Islet precursor cell (in vitro differentiated cells): ENCODE measurements at places on chromosomes 5 and 9.

DNA sequence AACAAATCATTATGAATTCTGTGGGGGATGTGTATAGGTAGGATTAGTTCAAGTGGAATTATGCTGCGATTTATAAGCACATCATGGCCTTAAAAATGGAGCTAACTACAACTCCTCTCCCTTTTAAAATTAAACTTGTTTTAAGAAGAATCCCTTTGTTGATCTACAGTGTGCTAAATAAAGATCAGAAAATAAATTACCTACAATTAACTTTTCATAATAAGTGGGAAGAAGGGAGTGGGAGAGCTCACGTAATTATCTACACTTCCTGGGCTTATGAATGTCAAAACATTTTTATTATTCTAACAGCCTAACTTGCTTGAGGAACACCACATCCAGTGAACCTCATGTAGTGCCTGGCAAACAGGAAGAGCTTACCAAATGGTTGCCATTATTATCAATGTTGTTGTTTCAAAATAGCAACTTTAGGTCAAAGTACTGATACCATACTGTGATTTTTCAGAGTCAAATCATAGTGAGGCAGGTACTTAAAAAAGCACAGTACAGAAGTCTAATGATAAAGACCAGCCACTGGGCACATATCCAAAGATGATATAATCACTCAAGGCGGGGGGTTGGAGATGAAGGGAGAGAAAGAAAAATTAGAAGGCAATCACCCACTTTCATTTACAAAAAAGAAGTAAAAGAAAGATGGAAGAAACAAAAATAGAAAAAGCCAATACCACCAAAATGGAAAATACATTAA lies 174.0 kb downstream of the RAPGEF6 start:
- DNase-seq = no peak

DNA sequence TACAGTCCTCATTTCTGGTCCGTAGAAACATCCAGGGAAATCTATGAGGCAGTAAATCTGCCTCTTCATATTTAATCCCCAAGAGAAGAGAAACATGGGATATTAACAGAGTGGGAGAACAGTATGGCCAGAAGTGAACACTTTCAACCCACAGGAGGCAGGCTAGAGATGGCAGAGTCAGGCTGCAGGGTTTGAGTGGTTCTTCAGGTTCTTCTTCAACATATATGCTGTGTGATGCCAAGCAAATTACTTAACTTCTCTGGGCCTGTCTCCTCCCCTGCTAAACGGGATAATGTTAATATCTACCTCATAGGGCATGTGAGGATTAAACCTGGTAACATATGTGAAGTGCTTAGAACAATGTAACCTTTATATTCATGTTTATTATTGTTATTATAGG lies 321.8 kb downstream of the PSAT1 start:
- DNase-seq = no peak

GRCh38 chr9:116267021-116267420 lies 113.4 kb downstream of the PAPPA start:
- DNase-seq = no peak

DNA sequence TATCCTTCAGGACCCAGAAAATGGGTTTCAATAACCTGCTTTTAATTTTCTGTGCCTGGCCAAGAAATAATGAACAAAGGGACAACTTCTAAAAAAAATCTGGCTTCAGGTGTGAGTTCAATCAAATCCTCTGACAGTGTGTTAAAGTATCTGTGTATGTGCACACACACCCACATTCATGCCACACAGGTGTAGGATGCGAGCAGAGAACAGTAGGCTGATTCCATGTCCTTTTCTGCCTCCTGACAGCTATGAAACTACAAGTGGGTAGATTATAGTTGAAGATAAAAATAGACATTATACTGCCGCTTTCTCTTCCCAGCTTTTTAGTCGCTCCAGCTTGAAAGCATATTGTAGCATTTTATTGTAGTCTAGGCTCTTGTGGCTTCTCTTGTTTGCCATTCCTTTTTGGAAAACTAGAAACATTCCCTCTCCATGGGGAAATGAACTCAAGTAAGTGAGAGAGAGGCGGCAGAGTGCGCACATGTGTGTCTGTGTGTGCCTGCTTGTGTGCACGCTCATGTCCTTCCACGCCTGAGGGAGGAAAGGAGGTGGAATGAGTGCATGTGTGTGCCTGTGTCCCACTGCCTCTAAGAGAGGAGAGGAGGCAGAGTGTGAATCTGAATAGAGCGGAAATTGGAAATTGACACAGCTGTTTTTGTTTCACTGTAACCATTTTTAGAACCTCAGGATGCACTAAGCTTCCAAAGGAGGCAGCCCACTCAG lies 273.0 kb downstream of the ELAVL2 start:
- no peak for DNase-seq

DNA sequence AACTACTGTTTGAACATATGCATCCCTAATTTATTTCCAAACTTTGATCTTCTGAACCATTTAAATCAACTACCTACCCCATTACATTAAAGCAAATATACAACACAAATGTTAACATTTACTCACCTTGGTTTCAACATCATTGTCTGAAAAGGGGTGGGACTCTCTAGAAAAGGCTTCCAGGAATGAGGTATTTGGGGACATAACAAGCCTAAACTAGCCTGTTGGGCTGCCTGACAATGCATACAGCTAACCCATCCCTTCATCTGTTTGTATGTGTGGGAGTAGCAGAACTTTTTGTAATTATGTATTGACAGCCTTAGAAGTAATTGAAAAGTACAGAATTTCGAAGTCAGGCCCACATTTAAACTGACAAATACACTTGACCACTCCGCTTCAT lies 2225.9 kb upstream of the C9orf72 start:
- DNase-seq = no peak

DNA sequence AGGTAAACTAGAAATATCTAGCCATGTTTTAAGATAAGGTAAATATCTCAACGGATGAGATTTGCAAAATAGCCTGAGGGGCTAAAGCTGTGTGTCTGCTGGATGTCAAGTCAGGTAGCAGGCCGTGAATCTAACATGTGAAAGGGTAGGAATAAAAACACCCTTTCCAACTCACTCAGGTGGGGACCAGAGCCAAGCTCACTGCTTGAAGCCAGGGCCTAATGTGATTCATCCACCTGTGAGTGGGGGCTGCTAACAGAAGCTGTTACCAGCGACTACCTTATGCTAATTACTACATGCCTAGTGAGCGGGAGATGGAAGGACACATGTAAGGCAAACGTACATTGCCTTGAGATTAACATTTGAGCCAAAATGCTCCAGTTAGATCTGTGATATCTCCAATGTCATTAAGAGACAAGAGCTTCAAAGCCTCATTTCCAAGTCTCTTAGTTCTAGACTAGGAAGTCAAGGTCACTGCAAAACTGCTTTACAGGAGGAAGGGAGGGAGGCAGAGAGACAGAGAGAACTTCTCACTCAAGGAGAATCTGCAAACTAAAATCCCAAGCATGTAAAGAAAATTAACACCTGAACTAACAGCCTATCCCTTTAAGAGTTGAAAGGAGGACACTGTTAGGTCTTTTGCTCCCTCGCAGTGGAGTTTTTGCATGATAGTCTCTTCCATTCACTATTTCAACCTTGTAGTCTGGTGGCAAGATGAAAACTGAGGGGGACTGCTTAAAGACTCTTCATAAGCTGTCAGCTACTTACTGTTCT lies 141.6 kb upstream of the RPS23 start:
- DNase-seq = no peak

DNA sequence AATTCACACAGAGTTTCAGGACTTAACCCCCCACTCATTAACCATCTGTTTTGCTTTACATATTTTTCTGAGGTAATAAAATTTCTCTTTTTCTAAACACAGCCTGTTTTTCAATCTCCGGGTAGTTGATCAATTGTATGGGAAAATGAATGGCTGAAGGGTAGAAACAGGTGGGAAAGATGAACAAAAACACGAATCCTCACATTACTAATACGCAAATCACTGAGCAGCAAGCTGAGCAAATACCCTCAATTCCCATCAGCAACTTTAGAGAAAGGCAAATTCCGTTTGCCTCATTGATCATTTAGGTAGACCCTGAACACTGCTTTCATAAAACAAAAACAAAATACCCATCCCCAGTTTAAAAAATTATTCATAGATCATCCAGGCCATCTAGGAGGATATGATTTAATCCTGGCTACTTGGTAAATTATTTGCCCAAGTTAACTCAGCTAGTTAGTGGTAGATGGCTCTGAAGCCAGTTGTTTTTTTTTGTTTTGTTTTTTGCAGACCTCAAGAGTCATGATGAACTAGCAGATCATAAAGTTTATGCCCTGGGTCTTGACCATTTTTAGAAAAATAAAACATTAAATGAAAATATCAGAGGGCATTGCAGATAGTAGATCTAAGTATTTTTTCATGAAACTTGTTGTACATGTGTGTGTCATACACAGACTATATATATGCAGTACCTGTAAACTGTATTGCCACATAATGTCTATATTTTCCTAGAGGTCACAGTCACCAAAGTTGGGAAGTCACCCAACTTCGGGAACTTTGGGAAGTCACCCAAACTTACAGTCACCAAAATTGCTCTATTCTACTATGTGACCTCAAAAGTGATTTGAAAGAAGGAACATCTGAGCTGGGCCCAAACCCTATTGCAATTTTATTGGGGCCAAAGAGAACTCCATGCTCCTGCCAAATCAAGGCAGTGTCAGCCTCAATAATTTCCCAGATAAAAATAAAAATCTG lies 1.6 kb upstream of the CD274 start:
- no peak for DNase-seq

DNA sequence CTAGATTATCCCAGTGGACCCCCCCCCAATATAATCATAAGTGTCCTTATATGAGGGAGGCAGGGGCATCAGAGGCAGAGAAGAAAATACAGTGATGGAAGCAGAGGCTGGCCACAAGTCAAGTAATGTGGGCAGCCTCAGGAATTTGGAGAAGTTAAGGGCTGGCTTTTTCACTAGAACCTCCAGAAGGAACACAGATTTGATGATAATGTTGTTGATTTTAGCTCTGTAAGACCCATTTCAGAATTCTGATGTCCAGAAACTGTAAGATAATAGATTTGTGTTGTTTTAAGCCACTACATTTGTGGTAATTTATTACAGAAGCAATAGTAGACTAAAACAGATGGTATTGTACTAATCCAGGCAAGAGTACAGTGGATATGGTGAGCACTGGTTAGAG lies 36.3 kb upstream of the LRRTM2 start:
- no peak for DNase-seq

DNA sequence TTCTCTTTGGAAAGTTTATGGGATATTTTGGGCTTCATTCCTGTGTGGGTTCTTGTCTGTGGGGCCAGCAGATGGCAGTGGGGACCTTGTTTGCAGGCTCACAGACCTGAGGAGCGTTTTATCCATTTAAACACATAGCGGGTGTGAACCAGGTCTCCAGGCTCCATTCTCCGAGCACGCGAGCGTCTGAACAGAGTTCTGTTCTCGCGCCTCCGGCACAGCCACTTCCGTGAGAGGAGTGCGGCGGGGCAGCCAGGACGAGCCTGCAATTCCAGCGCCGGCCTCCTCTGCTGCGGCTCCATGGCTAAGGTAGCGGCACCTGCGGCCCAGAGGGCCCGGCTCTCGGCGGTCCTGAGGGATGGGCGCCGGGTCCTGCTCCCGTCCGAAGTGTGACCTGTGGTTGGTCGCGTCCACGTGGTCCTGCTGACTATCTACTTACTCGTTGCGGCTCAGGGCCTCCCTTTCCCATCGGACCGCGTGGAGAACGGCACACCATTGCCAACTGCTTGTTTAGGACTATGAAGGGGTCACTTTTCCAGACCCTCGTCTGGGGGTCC lies 7.3 kb downstream of the NRARP start:
- no peak for DNase-seq
